ENCODE measurements at places on chromosomes 11 and 22.

DNA sequence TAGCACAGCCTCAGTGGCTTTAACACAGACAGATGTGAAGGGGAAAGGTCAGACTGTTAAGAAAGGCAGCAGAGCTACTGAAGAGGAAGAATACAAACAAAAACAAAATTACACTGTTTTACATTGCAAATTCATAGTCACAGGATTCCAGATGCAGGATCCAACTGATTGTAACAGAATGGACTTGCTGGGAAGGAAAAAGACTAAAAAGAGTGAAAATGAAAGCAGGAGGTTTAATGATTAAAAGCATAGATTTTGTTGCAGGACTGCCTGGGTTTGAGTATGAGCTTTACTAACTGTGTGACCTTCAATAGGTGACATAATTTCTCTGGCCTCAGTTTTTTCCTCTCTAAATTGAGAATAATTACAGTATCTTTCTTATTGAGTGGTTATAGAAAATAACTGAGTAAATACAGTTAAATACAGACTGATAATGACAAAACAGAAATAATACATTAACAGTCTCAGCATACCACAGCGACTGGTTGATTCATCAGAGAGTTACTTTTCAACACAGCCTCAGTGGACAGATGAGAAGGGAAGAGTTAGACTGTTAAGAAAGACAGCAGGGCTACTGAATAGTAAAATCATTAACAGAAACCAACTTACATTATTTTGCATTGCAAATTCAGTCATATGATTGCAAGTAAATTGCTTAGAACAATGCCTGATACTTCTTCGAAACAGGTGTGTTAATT is 704.2 kb upstream of the TENM4 start:
- no peak for DNase-seq

DNA sequence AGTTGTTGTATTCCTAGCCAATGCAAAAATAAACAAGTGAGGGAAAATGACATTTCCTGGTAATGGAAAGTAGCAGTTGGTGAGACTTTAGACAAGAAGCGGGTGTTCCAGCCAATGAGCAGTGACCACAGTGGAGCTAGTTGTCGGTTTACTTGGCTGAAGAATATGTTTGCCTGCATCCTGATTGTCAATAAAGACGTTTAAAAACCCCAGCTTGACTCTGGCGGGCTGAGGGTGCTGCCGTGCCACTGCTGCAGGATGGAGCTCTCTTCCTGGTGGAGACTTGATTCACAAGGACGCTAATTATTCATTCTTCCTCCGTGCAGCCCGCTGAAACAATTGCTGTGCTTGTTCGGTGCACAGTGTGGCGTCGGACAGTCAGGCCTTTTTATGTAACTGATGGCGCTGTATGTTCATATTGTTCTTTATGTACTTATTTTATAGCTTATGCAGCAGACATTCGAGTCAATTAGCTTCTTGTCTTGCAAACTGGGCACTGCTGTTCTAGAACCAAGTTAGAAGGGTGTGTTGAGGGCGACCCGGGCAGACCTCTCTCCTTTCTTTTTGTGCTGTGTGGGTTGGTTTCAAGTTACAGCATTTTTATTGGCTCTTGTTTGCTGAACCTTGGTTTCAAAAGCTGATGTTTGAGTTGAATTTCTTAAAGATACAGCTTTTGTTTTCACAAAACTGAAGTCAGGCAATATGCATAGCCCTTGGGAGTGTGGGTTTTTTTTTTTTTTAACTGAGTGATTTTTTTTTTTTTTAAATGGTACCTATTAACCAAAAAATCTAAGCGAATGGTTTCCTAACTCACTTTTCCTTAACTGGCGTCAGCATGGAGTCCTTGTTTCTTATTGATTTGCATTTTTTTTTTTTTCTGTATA is 153.9 kb downstream of the TEAD1 start:
- DNase-seq, result peak; percentile 72

GRCh38 chr22:44395118-44396005 is 82.6 kb upstream of the SHISAL1 start:
- DNase-seq, result no peak

GRCh38 chr22:41217553-41218157 is 12.5 kb downstream of the L3MBTL2 start:
- no peak for DNase-seq

DNA sequence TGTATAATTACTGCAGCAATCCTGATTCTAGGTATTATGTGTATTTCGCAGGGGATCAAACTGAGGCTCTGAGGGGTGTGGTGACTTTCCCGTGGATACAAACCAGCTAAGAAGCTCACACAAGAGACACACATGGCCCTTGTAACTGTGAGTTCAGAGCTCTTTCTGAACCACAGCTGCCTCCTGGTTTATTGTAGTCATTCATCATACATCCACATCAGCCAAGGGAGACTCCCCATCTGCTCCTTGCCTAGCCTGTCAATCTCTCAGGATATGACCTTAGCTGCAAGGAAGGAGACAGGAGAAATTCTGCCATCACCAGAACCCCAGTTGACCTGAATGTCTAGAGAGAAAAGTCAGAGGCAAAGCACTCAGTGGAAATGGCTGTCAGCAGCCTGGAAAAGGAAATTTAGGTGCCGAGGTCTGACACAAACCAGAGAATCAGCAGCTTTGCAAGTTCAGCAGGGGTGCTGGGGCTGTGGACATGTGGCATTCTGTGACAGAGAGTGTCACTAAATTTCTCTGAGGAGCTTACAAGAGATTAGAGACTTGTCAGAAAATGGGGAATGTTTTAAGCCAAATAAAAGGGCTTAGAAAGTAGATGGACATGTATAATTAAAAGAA is 209.5 kb downstream of the AASDHPPT start:
- no peak for DNase-seq

DNA sequence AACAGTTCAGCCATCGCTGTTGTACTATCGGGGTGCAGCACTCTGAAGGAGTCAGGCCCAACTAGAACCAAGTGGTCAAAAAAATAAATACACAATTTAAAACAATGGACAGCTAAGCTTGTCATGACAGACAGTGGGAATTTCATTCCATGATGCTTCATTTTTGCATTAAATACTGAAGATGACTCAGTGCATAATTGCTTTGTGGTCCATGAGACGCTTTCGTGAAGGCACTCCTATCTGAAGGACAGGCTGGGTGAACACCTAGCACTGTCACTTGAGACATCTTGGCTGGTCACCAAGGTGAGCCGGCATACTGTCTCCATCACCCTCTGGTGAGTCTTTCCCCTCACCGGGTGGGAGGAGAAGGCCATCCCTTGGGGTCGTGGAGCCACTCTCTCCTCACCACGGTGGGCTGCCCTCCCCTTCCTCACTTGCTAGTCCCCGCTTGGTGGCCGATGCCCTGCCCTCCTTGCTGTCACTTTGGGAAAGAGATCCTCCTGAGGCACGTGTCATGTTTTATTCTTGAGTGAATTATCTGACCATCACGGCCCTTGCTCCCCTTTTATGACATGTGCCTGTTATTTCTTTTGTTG is 4.9 kb upstream of the TESMIN start:
- DNase-seq, result no peak

GRCh38 chr22:20084547-20085413 is 4.7 kb downstream of the DGCR8 start:
- no peak for DNase-seq

- no peak for DNase-seq
Measured at GRCh38 chr22:37740455-37741311, 43.8 kb downstream of the TRIOBP start.

- no peak for DNase-seq
Measured at GRCh38 chr11:119743006-119743405, 14.0 kb upstream of the NECTIN1 start.

- DNase-seq, result no peak
Measured at GRCh38 chr22:43066134-43066533, 23.1 kb downstream of the TTLL1 start.

GRCh38 chr11:110856996-110857812 is 145.0 kb upstream of the ARHGAP20 start:
- no peak for DNase-seq

DNA sequence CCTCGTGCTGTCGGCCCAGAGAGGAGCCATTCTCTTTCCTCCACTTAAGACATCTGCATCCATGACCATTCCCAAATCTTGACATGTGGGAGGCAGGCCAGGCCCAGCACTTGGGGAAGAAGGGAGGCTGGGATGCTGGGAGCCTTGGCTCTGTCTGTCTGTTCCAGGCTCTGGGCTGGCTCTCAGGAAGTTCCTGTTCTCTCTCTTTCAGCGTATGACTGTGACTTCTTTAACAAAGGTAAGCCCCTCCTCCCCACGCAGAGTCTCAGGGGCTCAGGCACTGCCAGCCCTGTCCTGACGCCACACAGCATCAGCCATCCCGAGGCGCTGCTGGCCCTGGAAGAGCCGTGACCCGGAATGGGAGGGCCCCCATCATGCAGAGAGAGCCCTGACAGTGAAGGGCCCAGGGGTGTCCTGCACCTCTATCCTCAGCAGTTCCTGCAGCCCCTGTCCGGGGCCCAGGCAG is 52.4 kb downstream of the OTOG start:
- no peak for DNase-seq

DNA sequence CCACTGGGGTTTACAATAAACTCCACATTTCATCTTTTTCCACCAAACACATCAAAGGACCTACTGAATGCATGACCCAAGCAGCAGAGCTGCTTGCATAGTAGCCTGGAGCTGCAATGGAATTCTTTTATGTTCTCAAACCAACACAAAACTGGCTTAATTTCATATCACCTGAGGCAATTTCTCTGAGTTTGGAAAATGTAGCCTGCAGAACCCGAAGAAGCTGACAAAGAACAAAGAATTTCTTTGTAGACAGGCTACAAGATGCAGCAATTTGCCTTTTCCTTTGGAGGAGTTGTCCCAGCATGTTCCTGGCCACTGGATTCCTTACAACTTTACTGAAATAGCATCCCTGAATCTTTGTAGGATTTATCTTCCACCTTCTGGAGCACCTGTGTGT is 5.5 kb upstream of the TECTA start:
- no peak for DNase-seq

GRCh38 chr22:27124351-27124966 is 467.1 kb downstream of the MIAT start:
- no peak for DNase-seq

DNA sequence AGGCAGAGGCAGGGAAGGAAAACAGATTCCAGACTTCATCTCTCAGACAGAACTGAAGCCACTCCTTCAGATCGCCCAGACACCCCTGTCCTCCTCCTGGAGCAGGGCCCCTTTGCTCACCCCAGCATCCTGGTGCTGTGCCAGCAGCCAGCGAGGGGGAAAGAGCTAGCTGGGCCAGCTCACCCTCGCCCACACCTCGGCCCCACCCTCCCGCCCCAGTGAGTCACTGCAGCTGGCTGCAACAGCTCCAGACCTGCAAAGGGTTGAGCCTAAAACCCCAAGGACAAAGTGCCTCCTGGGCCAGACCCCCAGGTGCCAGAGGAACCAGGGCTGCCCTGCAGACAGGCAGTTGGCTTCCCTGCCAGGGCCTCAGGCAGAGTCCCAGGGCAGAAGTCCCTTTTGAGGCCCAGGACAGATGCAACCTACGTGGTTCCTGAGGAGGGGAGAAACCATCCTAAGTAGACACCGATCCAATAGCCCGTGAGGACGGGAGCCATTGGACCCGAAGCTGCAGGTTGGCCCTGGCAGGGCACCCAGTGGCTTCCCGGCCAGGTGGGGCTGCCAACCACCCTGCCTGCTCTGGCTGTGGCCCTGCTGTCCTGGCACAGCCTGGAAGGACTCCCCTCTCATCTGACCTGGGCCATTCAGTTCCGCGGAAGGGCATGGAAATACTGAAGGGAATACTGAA is 7.2 kb downstream of the AHNAK start:
- peak; percentile 72 for DNase-seq

DNA sequence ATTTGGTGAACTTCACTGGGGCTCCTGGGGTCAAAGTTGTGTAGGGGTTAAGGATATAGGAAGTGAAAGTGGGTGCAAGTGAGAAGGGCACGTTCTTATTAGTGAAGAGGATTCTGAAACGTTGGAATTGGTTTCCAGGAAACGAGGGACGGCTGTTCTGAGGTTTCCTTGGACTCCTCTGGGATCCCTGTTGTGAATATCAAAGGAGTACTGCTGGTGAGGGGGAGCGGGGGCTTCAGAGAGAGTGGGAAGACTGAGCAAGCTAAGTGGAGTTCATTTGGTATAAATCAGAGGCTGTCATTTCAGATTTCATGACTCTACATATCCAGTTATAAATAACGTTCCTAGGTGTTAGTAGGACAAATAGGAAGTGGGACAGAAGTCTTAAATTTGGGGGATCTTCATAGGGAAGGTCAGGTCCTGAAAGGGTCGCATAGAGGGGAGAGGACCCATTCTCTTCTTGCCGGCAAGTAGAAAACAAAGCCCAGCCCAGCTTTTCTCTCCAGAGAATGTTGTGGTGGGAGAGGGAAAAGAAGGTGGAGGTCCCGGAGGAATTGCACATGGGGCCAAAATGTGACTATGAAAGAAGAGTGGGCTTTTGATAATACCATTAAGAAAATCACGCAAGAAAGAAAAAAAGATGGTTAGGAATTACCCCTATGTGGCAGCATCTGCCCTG is 1.1 kb upstream of the NELL1 start:
- no peak for DNase-seq

DNA sequence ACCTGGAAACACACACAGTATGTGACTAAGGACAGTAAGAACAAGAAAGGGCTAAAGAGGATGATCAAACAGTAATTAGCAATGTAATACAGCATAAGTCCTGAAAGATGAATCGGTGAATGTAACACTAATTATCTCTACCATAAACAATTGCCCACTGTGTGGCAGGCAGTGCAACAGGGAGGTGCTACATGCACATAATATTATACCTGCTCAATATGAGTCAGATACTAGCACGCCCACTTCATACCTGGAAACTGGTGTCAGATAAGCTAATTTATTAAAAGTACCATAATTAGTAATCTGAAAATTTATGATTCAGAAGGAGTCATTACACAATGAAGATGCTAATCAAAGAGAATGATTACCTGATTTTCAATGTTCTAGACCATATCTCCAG is 14.9 kb downstream of the CASP12 start:
- DNase-seq, result no peak

- DNase-seq, result peak; percentile 48
Measured at GRCh38 chr11:117273550-117274289, 17.4 kb upstream of the BACE1-AS start.

DNA sequence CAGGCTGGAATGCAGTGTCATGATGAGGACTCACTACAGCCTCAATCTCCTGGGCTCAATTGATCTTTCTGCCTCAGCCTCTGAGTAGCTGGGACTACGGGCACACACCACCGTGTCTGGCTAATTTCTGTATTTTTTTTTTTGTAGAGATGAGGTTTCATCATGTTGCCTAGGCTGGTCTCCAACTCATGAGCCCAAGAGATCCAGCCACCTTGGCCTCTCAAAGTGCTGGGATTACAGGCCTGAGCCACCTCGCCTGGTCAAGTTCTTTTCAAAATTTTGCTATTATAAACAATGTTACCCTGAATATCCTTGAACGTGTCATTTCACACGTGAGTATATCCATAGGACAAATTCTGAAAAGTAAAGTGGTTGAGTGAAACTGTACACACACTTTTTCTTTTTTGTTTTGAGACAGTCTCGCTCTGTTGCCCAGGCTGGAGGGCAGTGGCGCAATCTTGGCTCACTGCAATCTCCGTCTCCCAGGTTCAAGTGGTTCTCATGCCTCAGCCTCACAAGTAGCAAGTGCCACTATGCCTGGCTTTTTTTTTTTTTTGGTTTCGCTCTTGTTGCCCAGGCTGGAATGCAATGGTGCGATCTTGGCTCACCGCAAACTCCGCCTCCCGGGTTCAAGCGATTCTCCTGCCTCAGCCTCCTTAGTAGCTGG is 21.6 kb upstream of the EP300 start:
- DNase-seq, result no peak

GRCh38 chr22:49613511-49614270 is 214.0 kb downstream of the BRD1 start:
- DNase-seq, result no peak

- DNase-seq, result no peak
Measured at GRCh38 chr22:32534252-32535235, 59.9 kb downstream of the FBXO7 start.

Data from brain pericyte (primary cell).